ENCODE measurements at places on chromosomes 5 and 9.

DNA sequence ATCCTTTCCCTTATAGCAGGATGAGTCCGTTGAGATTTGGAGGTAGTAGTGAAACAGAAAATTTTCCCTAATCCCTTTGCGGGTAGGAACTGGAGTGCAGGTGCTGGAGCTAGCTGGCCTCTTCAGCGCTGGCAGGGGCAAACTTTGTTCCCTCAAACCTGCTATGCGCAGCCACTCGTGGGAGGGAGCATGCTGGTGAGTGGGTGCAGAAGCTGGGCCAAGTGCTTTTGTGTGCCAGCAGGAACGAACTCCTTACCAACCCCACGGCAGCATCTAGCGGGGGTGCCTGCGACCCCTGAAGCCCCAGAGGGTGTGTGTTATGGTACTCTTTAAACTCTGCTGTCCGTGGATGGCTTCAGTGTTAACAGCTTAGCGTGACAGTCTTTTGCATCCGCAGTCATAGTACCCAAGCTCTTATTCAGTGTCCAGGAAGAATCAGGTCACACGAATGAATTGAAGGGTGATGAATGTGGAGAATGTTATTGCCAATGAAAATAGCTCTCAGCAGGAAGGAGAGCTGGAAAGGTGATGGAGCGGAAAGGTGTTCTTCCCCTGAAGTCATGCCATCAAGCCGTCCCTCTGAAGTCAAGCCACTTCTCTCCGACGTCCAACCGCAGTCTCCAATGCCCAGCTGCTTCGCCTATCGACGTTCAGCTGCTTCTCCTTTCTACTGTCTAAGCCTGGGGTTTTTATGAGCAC is 1445.1 kb upstream of the CDH9 start:
- DNase-seq: no peak

GRCh38 chr5:166436872-166437271 is 1854.6 kb upstream of the WWC1 start:
- no peak for DNase-seq

- DNase-seq: no peak
Observed at GRCh38 chr9:122084026-122084675, 9.0 kb downstream of the TTLL11 start.

- DNase-seq: no peak
Observed at GRCh38 chr9:102032614-102033013, 294.2 kb upstream of the GRIN3A start.

- no peak for DNase-seq
Observed at GRCh38 chr9:2234371-2234893, 219.3 kb downstream of the SMARCA2 start.

DNA sequence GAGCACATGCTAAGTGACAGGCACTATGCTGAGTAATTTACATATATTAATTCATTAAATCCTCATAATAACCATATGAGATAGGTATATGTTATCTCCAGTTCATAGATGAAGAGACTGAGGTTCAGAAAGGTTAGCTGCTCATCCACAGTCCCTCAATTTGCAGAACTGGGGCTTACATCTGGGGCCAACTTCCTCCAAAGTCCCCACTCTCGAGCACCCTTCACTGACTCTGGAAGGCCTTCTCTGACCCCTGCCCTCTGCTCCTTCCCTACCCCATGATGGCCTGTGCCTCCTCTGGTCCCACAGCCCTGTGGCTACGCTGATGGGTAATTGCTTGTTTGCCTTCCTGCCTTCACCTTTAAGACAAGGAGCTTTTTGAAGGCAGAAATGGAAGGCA is 71.6 kb downstream of the C5orf15 start:
- DNase-seq: no peak

GRCh38 chr9:88143179-88143578 is 4.9 kb upstream of the SPATA31C2 start:
- DNase-seq: no peak

GRCh38 chr9:73871636-73872035 is 625.5 kb upstream of the RORB start:
- no peak for DNase-seq

DNA sequence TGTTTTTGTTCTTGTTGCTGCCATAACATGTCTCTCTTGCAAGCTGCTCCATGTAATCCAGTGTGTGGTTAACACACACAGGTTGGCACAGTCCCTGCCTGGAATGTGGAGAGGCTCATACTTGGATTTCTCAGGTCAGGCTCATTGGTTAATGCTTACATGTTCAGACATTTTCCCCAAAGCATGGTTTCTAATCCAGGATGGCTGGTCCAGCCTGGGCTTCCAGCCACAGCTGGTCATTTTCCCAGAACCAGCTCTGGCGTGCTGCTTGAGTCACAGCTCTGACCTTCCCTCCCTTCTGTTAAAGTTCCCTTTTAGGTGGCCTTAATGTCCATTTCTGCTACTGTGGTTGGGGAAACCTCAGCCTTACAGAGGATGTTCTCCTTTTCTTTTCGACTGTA is 294.3 kb downstream of the TAF11L14 start:
- DNase-seq: no peak

DNA sequence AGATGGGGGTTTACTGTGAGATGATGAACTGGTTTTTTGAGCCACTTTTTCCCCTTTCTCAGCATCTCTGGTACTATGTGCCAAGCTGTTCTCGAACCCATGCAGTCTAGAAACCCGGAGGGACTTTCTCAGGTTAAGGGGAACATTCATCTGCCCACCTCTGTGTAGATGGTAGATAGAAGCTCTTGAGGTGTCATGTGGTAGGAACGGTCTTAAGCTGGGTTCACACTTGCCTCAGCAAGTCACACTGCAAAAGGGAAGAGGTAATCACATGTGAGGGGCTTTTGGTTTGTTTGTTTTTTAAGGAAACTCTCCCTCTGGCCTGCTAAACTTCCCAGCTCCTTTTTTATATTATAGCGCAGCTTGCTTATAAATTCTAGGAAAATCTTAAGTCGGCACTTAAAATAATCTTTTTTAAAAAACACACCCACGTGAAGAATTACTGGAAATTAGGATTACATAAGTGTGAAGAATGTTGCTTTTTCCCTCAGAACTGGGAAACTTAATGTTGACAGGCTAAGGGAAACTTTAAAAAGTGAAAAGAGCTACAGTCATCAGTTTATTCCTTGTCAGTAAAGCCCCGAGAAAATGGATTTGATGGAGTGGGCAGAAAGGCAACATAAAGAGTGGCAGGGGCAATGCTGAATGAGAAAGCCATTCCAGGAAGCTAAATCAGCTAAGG is 430.3 kb downstream of the ARHGEF28 start:
- no peak for DNase-seq

Data from activated CD4-positive, CD25-positive, alpha-beta regulatory T cell treated with anti-CD3 and anti-CD28 coated beads, Interleukin-2, amount 50 U/mL, for 16 hours (primary cell).